ENCODE measurements at places on chromosomes 11 and 22.

DNA sequence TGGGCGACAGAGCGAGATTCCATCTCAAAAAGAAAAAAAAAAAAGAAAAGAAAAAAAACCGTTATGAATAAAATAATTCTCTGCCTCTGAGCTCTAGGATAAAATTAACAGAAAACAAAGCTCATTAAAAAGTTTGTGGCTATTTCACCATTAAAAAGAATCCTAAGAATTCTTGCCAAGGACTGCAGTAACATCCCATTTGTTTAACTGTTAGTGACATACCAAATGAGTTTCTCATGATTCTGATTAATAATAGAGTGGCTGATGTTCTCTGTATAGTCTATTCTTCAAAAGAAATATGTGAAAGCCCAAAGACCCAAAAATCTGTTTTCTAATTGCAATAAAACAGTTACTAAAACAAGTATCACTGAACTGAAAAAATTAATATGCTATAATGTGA lies 19.7 kb downstream of the CLNS1A start:
- no peak for DNase-seq

DNA sequence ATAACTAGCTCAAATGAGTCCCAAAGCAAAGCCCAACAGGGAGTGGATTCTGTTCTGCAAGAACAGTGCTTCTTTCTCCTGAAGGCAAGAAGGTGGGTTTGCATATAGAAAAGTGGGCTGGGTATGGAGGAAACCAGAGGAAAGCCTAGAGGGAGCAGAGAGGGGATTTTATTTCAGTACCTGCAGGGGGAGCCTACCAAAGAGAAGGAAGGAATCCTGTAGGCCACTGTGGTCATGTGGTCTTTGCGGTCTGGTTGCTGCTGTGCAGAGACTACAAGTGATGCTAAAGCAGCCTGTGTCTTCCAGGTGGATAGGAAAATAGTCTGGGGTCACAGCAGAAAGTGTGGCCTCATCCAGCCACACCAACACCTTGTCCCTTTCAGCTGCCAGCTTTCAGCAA lies 33.2 kb upstream of the ZBTB16 start:
- no peak for DNase-seq

DNA sequence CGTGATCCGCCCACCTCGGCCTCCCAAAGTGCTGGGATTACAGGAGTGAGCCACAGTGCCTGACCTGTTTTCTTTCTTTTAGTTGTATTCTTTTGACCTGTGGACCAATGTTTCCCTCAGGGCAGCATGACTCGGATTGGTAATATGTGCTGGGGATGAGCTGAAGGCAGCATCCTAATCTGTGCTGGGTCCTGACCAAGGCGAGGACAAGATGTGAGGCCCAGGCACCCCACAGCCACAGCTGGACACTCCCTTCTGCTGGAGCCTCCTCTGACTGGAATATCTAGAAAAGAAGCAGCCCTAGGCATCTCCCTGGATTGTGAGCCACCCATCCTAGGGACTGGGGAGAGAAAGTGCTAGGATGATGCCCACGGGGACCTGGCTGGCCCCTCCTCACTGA lies 105.4 kb downstream of the PDE2A start:
- DNase-seq, result no peak

GRCh38 chr22:17955590-17956379 lies 68.6 kb downstream of the MICAL3 start:
- no peak for DNase-seq
